ENCODE measurements at places on chromosomes 13 and 19.

DNA sequence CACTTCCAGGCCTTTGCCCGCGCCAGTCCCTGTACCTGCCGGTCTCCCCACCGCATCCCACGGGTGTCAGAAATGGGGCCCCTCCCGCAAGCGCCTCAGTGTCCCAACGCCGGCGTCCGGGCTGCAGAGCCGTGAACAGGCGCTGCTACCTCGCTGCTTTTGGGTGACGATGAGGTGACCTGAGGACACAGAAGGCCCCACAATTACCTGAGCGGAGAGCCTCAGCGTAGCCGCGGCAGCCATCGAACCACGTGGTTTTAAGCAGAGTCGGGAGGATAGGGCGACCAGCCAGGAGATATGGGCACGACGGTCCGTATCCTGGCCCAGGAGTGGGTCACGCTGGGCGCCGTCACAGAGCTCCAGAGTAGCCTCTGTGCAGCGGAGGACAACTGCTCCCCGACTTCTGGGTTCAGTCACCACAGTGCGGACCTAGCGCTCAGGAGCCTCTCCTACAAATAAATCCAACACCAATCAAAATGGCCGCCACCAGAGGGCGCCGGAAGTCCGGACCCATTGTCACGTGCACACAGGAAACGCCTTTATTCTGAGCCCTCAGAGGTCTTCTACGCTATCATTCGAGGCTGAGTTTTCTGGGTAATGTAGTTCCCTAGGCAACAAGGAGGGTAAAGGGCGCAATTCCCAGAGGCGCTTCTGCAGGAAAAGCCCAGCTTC is at the start of gene ZNF814:
Gene ZNF814 (minus strand): TSS at position 478 of the 672 bp plus-strand sequence. CDS start 235 bp downstream, at position 243.
- peak; percentile 70 for DNase-seq

DNA sequence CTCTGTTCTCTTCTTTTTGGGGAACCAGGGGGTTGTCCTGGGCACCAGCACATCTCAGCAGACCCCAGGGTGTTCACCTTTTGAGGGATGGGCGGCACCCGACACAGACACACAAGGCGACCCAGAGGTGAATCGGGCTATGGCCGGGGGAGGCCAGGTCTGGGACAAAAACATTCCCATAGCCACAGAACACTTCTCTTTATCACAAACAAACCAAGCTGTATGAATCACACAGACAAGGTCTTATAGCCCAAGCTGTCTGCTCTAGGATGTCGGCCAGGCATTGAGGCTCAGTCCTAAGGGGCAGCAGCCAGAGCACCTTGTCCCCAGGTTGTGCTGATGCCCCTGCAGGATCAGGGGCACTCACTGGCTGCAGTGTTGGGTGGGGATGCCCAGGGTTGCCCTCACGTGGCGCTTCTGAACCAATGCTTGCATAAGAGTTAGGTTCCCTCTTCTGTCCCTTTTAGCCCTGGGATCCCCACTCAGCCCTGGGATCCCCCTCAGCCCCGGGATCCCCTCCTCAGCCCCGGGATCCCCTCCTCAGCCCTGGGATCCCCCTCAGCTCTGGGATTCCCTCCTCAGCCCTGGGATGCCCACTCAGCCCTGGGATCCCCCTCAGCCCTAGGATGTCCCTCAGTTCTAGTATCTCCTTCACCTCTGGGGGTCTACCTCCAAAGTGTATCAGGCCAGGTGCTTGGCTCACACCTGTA is 26.9 kb downstream of the MAU2 start:
- no peak for DNase-seq

DNA sequence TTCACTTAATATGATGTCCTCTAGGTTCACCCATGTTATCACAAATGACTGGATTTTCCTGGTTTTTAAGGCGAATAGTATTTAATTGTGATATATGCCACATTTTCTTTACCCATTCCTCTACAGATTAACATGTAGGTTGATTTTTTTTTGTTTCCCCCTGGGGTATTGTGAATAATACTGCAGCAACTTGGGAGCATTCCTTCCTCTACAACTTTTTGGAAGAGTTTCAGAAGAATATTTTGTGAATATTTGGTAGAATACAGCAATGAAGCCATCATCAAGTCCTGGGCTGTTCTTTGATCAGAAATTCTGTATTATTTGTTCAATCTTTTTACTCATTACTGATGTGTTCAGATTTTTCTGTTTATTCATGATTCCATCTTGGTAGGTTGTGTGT is 5.6 kb upstream of the ZNF331 start:
- DNase-seq, result no peak

- no peak for DNase-seq
Observed at GRCh38 chr13:48819899-48820298, 155.8 kb upstream of the FNDC3A start.

DNA sequence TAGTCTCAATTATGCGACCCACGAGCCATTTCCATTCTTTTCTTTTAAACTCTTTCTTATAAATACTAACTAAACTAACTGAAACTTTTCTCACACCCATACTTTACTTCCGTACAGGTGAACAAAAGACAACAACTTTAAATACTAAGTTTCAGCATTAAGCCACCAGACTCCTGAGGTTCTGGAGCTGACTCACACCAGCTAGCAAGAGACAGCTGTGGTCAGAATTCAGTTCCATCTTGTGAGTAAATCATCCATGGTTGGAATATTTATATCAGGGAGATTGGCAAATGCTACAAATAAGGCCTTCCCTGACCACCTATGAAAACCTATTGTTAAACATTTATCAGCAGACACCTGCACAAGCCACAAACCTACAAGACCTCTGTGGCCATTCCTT is 897.0 kb downstream of the EFNB2 start:
- no peak for DNase-seq

All from activated CD4-positive, alpha-beta T cell treated with anti-CD3 and anti-CD28 coated beads for 1 hour (primary cell).